ENCODE measurements at places on chromosomes 7 and 10.

- no peak for DNase-seq
Observed at GRCh38 chr7:35854311-35854710, 53.5 kb downstream of the SEPTIN7 start.

- no peak for DNase-seq
Observed at GRCh38 chr7:2919256-2919655, 75.1 kb upstream of the GNA12 start.

DNA sequence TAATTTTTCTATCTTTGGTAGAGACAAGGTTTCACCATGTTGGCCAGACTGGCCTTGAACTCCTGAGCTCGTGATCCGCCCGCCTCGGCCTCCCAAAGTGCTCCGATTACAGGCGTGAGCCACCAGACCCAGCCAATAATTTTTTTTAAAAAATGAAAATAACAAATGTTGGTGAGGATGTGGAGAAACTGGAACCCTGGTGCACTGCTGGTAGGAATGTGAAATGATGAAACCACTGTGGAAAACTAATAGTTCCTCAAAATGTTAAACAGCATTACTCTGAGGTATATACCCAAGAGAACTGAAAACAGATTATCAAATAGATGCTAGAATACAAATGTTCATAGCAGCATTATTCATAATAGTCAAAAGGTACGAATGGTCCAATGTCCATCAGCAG is 23.0 kb upstream of the YWHAG start:
- DNase-seq: no peak

- peak; percentile 98 for DNase-seq
Observed at GRCh38 chr7:6392712-6393666, 54.8 kb downstream of the DAGLB start.

DNA sequence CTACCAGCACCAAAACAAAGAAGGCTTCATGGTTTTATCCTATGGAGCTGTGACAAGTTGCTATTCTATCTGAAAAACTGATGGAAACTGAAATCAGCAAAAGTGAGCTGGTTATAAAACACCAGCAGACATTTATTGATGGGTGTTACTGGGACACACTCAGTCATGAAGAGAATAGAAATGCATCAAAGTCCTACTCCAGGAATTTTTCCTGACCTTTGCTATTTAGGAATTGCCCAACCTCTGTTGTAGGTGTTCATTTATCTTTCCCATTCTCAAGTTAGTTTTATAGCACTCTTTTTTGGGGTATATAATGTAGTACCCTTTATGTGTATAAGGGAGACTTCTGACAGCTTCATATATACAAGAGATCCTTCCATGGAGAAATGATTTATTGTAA is 533.2 kb downstream of the REEP3 start:
- DNase-seq: no peak

- DNase-seq: no peak
Observed at GRCh38 chr10:44636625-44637024, 251.7 kb upstream of the CXCL12 start.

GRCh38 chr10:14020037-14020664 is 310.6 kb downstream of the FRMD4A start:
- DNase-seq: no peak

- peak; percentile 53 for DNase-seq
Observed at GRCh38 chr10:7826971-7827370, 8.7 kb downstream of the TAF3 start.

DNA sequence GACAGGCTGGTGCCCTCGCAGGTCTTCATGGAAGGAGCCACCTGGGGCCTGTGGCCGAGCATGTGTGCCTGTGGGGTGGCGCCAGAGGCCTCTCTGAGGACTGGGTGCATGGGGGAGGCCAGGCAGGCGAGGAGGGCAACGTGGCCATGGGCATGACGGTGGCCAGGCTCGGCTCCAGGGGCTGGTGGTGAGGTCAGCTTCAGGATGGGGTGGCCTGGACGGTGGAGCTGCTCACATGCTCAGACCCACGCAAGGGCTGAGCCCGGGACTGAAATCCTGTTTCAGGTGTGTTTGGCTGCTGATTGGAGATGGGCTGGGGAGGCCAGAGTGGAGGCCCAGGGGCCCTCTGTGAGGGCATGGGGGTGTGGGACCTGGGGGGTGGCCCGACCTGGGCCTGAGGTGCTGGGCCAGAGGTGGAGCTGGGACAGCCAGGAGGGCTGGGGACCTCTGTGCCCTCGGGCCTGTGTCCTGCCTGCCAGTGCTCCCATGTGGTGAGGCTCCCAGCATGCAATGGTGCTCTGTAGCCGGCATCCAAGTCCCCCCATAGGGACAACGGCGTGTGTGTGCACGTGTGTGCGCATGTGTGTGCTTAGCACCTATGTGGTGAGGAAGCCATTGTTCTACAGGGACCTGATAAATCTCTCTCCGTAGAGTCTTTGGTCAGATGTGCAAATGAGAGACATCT is 71.1 kb downstream of the INPP5A start:
- DNase-seq: no peak

GRCh38 chr10:5587151-5588079 is 62.7 kb downstream of the CALML3 start:
- DNase-seq: no peak

GRCh38 chr10:115572740-115573455 is 479.7 kb downstream of the ATRNL1 start:
- DNase-seq: peak; percentile 1

DNA sequence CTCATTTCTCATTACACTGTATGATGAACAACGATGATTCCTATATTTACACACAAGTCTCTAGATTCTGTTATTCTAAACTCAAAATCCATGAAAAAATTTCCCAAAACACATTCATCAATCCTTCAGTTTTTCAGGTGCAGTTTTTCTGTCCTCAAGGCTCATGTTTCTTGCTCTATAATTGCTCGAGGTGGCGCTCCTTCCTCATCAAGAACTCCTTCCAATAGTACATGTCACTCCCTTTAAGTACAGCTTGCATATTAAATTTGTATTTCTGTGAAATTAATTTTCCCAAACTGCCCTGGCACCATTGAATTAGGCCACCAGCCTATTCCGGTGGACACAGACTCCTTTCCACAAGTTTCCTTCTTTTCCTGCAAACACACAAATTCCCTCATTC is 188.7 kb upstream of the MINDY3 start:
- DNase-seq: no peak

GRCh38 chr7:121547544-121548092 is 151.5 kb upstream of the FAM3C start:
- peak; percentile 81 for DNase-seq

GRCh38 chr10:48938990-48939536 is 577 bp downstream of the LRRC18 start:
- no peak for DNase-seq

DNA sequence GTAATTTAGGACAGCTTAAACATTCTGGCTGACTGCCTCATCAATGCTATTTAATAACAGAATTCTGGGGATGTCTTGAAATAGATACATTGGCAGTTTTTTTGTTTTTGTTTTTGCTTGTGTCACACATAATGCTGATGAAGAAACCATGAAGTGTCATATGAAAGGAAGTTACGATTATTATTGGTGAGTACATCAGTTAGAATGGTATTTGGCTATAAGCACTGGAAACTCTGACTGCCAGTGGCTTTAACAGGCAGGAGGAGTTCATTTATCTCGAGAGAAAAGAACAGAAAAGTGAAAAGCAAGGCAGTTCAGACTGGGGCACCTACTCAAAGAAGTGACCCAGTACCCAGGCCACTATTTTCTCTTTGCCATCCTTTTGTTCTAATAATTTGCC is 18.1 kb downstream of the LSM8 start:
- DNase-seq: no peak

DNA sequence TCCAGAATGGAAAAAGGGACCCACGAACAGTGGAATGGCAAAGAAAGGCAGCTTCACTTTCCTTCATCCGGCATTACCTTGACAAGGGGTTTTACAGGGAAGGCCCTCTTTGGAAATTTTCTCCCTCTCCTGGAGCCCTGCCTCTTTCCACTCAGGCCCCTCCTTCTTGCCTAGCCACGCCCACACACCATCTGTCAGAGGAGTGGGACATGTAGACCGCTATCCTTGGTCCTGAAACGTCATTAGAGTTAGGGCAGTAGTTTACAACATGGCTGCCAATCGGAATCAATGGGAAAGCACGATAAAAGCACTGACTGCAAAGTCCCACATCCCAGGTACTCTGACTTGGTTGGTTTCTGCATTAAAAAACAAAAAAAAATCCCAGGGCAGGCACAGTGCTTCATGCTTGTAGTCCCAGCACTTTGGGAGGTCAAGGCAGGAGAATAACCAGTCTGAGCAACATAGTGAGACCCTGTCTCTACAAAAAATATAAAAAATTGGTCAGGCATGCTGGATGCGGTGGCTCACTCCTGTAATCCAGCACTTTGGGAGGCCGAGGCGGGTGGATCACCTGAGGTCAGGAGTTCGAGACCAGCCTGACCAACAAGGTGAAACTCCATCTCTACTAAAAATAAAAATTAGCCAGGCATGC is 96.4 kb downstream of the MARCHF5 start:
- peak; percentile 89 for DNase-seq

DNA sequence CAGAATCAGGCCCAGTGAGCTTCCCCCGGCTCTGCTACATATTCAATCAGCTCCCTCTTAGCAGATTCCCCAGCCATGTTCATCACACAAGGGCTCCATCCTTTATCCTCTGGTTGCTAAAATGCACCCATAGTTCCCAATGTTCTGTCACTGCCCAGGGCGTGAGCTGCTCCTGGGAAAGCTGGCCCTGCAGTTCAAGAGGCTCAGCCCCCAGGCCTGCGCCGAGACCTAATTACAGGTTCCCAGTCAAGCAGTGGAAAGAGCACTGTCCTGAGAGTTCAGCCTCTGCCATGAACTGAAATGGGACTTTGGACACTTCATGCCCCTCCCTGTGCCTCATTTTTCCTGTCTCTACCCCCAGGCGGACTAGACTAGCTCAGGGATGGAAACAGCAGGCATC is 75.6 kb downstream of the GPR26 start:
- no peak for DNase-seq

DNA sequence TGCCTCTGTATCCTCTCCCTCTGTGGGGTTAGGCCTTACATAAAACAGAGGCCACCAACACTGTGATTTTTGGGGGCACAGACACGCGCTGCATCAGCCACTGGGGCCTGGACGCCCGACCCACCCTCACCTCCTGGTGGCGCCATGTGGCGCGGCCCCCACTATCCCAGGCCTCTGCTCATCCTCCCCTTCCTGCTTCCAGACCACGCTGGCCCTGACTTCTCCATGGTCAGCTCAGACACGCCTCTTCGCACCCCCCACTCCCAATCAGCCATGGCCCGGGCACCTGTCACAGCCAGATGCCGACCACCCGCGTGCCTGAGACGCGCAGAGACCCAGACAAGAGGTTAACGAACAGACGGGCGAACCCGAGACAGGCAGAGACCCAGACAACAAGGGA is 263.9 kb downstream of the ELFN1 start:
- DNase-seq: no peak

DNA sequence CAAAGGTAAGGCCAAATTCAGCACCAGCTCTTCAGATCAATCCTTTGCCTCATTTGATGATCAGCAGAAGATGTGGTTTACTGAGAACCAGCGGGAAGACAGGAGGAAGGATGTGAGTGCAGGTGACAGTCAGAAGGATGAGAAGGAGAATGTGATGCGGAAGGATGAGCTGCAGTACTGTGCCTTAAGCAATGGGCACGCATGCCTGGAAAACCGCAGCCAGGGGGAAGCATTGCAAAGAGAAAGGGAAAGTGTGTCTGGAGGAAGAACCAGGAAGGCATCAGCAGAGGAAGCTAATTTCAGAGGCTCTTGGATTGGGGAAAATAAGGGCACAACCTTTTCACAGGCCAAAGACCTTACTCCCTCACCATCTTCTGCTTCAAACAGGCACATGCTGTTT is 25.7 kb downstream of the C10orf71 start:
- peak; percentile 12 for DNase-seq

DNA sequence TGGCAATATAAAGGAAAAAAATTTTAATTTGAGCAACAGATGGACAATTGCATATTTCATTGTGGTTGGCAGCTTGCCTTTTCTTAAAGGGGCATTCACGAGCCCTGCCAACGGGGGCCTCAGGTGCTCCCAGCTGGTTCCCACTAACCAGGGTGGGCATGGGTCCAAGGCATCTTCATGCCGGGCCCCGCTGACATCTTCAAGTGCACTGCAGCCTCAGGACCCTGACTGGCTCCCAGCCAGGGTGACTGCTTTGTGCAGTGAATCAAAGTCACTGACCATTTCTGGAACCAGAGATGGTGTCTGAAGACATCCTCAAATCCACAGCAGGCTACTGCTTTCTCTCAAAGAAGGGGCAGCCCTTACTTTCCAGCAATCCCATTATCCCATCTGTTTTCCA is 275.2 kb upstream of the MGMT start:
- DNase-seq: no peak

DNA sequence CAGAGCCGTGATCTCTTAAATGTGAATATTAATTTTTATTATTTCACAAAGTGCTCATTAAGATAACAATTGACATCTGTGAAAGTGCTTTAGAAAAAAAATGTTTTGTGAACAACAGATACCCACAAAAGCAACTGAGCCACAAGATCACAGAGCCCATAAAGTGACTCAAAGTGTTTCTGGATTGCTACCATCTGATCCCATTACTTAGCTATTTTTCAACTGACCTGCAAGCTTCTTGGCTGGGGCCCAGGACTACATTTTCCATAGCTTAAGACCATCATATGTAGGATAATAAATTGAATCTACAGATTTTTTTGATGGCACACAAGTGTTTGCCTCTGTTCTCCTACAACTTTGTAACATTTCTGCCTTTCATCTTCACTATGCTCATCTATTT is 674.4 kb downstream of the PHTF2 start:
- no peak for DNase-seq

DNA sequence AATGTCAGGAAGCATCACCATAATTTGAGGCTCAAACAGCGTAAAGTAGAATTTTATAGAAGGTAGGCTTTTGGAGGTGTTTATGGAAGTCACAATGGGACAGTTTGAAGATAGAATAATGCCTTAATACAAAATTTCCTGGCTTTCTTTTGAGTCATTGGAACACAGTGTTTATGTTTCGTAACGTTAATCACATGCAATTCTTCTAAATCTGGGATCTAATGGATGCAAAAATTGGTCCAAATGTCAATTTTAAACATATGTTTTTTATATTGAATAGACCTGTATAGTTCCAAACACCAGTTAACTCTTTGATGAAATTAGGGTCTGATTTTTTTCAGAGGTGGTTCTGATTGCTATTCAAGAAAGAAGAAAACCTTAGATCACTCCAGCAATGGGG is 86.5 kb upstream of the HPS1 start:
- no peak for DNase-seq

- no peak for DNase-seq
Observed at GRCh38 chr7:150784120-150784736, 15.9 kb downstream of the TMEM176B start.

Measured in hematopoietic multipotent progenitor cell treated with erythropoietin and hydrocortisone succinate and interleukin-3 and kit ligand, for 4 days (in vitro differentiated cells).